Activated T-helper 17 cell treated with anti-CD3 and anti-CD28 coated beads, Interleukin-2, amount 50 U/mL, for 72 hours (primary cell): ENCODE measurements at places on chromosomes 7 and 10. TPM values are rescaled to one million over a fixed set of nuclear protein-coding genes. Genes with fewer than 3 reads are reported as not detected.

TMEM184A gene
- total RNA-seq = not detected

ACTR3C gene
- total RNA-seq = 9.4 TPM

GSTK1 gene
- total RNA-seq = 214 TPM

DGKI gene
- total RNA-seq = 9.2 TPM

KIAA1549 gene
- 1.2 TPM for total RNA-seq

CACNB2 gene
- not detected for total RNA-seq

PFKFB3 gene
- 157 TPM for total RNA-seq

RGS10 gene
- total RNA-seq = 87.7 TPM

NPTX2 gene
- not detected for total RNA-seq

RUFY2 gene
- total RNA-seq = 9.6 TPM

C10orf53 gene
- not detected for total RNA-seq

TMEM229A gene
- total RNA-seq = not detected

BAG3 gene
- total RNA-seq = 24.7 TPM

ATG9B gene
- 18.2 TPM for total RNA-seq

NUDT13 gene
- total RNA-seq = 0.91 TPM

LRMDA gene
- not detected for total RNA-seq

ZFAND4 gene
- 16.4 TPM for total RNA-seq

HOXA5 gene
- not detected for total RNA-seq

POLR1F gene
- total RNA-seq = 15.0 TPM

PNLIP gene
- not detected for total RNA-seq
